Adrenal gland (tissue), 19 donors: ENCODE measurements at places on chromosomes 11 and 22.

- DNase-seq = no peak
These were observed 83.6 kb downstream of the PDE3B start for GRCh38 chr11:14727215-14727614.

- DNase-seq = no peak
These were observed 11.2 kb upstream of the UPK3A start for GRCh38 chr22:45273452-45274075.

DNA sequence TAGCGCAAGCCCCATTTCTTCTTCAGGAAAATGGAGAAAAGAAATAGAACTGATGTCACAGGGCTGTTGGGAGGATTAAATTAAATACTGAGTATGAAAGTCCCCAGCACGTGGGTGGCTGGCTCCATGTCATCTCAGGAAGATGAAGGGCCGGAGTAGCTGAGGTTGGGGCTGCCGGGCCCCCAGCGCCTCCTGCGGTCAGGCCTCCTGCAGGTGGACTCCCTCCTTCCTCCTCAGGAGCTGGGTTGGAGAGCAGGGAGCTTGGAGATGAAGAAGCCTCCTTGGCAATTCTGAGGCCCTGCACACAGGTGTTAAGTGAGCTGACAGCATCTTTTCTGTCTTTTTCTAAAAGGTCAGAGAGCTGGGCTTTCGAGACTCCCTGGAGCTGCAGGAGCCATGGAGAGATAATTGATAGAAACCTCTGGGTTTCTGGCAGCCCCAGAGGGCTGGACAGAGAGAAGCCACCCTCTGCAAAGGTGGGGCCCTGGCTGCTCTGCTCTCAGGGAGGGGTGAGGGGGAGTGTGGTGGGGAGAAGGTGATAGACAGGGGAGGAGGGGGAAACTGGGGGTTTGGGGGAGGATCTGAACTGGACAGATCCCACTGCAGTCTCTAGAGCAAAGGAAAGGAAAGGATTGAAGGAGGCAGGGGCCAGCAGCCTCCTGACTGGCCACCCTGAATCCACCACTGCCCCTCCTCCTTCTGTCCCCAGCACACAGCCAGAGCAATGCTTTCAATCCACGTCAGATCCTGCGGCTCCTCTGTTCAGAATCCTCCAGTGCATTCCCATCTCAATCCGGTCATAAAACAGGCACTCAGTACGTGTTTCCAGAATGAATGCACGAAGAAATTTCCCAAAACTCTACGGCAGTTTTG is 210.8 kb downstream of the CEP164 start:
- DNase-seq = no peak

- DNase-seq = peak; percentile 54
These were observed 10.5 kb upstream of the TSPAN18 start for GRCh38 chr11:44716256-44716655.

- DNase-seq = no peak
These were observed 79.1 kb downstream of the SNX19 start for GRCh38 chr11:130837194-130837593.

GRCh38 chr11:16096336-16096735 is 260.0 kb downstream of the SOX6 start:
- no peak for DNase-seq

DNA sequence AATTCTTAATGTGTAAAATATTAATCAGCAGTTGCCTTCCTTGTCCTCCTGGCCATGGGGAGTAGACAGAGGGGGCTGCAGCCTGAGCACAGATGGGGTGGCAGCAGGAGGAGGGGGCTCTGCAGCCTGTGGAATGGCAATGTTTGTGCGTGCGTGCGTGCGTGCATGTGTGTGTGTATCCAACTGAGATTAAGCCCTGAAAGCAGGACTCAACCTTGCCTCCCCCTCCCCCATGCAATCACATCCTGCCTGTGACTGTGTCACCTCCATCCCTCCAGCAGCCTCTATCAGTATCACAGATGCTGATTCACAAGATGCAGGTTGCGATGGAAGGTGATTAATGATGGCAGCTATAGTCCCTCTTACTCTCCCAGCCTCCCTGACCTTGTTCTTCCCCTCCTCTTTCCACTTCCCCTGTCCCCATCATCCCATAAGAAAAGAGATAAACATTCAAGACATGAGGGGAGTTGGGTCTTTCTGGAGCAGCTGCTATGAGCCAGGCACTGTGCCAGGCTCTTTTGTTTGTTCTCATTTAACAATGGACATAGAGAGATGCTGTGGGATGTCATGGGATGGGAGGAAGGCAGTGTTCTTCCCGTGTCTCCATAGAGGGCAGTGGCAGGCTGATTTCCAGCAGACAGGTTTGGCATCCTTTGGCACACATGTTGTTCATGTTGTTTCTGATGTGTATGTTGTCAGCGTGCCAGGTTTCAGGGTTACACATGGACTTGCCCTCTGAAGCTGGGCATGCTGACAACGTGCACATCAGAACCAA is 43.8 kb upstream of the NECTIN1 start:
- no peak for DNase-seq

- DNase-seq = no peak
These were observed 786.7 kb downstream of the TBC1D22A start for GRCh38 chr22:47548953-47549740.
